ENCODE measurements at places on chromosomes 12 and 14. TPM values are rescaled to one million over a fixed set of nuclear protein-coding genes. Genes with fewer than 3 reads are reported as not detected.

The CRIP1 gene
- total RNA-seq = 5.0 TPM

The GRIP1 gene
- total RNA-seq = under 0.01 TPM

The CACNA2D4 gene
- total RNA-seq = 0.72 TPM

The OR4E2 gene
- not detected for total RNA-seq

The FAM222A gene
- 0.36 TPM for total RNA-seq

The SYCP3 gene
- 0.88 TPM for total RNA-seq

The SLC38A4 gene
- 1.2 TPM for total RNA-seq

The DEPDC4 gene
- 0.36 TPM for total RNA-seq

The FAM181A gene
- total RNA-seq = not detected

The RIMBP2 gene
- not detected for total RNA-seq

The RNASE2 gene
- total RNA-seq = not detected

The INHBC gene
- not detected for total RNA-seq

GRCh38 chr14:48937541-48938195 lies 648.5 kb downstream of the RPS29 start:
- DNase-seq = no peak

- DNase-seq = no peak
Measured at GRCh38 chr14:35406090-35406489, 1.5 kb upstream of the NFKBIA start.

DNA sequence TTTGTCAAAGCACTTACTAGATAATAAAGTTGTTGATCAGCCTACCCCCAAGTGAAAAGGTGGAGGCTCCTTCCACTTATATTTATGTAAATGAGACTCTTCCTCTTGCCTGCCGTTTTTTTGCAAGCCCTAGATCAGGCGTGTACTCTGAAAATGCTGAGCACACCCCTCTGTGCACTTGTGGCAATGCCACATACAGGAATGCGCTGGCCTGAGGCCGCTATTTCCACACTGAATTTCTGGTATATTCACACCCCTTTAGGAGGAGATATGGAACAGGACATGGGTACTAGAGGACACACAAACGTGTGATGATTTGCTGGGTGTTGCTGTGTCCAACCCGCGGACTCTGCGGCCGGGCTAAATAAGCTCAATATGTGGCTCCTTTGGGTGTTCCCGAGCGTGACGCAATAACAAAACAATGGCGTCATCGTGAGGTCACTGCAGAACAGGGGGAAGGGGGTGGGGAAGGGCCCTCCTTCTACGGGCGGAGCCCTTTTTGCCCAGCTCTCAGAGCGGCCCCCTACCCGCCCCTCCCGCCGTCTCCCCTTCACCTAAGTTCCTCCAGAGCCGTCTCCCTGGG lies 554 bp upstream of the TSPAN31 start:
- DNase-seq = peak; percentile 69

GRCh38 chr12:69660164-69660863 lies 38.8 kb downstream of the BEST3 start:
- no peak for DNase-seq

- DNase-seq = no peak
Measured at GRCh38 chr14:82766123-82766522, 1232.5 kb upstream of the SEL1L start.

DNA sequence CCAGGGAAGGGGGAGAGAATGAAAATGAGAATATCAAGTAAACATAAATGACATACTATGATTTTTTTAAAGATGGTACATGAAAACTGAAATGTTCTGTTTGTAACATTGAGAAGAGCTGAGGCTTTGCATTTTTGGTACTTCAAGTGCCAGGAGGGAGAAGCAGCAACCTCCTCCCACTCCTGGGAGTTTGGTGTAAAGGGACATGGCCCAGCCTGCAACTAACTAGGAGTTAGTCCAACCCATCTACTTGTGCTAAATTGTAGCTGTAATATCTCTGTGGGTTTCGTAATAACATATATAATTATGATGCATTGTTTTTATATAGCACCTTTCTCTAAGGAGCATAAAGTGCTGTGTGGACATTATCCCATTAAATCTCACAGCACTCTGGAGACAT lies 517.5 kb downstream of the NELL2 start:
- DNase-seq = no peak

DNA sequence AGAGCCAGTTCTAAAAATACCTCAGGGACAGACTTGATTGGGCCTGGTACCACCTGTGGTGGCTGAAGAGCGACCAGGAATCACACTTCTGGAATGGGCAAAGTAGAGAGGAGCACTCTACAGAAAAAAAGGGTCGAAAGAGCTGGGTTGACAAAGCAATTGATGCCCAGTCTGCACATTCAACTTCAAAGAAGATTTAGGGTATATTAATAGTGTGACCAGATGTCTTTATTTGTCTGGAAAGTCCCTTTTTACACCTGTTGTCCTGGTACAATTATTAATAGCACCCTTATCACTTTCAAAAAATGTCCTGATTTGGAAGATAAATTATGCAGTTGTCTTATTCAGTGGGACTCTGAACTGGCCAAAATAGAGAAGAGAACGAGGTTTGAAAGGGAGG lies 137.5 kb downstream of the DYRK2 start:
- DNase-seq = no peak

DNA sequence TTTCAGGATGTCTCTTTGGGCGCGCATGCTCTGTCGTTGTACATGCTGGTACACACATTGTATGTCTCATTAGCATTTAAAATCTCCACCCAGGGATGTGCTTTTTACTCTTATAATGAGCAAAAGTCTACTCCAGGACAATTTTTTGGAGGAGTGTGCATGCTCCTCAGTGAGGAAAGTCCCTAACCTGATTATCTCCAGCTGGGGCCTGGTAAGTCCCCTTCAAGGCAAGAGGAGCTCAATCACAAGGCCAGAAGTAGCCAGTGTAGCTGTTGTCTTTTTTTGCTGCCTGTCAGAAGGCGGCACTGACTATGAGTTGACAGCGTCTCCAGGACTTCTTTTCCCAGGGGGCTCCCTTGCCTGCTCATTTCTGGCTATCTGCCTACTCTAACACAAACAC lies 218.3 kb upstream of the CNTN1 start:
- DNase-seq = no peak

- DNase-seq = no peak
Measured at GRCh38 chr14:20428010-20428365, 8.0 kb downstream of the KLHL33 start.

- DNase-seq = peak; percentile 98
Measured at GRCh38 chr14:50955373-50956043, 11.2 kb upstream of the PYGL start.

- DNase-seq = peak; percentile 78
Measured at GRCh38 chr12:122861587-122861970, 26.3 kb downstream of the HIP1R start.

DNA sequence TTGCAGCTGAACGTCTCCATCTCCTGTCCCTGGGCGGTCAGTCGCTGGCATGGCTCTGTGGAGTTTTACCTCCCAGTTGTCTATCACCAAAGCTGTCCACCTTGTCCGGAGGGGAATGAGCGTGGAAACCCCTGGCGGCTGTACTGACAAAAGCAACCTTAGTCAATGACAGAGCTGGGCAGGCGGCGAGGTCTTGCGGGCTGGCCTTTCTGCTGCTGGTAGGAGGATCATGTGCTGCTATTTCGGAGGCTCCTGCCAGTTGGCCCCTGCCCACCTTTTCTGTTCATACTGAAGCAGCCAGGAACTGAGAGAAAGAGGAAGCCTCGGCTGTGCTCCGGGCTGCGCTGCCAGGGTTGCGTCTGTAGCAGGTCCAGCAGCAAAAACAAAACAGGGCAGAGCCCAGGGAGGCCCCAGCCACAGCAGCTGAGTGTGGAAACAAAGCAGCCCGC lies 57.7 kb downstream of the HMGA2 start:
- peak; percentile 91 for DNase-seq

GRCh38 chr14:88321692-88322503 lies 1.2 kb downstream of the KCNK10 start:
- no peak for DNase-seq

DNA sequence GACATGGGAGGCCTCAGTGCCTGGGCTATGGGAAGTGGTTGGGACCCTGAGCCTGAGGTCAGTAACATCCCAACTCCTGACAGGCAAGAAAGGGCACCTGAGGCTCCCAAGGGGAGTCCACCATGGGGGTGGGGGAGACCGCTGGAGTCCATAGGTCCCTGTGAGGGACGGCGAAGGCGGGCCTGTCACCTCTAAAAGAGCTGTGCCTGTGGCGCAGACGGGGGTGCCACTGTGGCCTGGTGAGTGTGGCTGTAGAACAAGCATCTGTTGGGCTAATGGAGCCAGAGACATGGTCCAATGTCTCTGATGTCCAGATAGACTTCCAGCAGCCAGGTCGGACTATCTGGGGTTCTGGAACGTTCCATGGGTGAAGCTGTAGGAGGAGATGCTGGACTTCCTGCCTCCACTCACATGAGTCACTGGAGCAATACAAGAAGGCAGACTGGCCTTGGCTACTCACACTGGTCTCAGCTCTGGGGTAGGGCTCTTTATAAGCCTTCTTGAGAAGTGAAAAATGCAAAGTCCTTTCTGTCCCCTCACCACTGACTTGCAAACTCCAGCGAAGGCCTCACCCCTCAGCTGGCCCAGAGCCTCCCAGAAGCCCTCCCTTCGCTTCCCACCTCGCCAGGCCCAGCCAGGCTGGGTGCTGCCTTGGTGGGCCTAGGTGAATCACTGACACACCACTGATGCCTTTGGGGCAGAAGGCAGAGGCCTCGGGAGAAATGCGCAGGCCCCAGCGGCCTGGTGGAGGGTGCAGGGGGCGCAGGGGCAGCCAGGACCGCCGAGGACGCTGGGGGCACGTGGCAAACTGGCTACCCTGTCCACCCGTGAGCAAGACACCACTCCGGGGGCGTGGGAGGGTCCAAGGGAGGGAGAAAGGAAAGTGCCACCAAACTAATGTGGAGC lies 1.1 kb upstream of the TRAF3 start:
- DNase-seq = peak; percentile 99

GRCh38 chr14:33836900-33837577 lies 113.8 kb downstream of the EGLN3 start:
- DNase-seq = no peak

DNA sequence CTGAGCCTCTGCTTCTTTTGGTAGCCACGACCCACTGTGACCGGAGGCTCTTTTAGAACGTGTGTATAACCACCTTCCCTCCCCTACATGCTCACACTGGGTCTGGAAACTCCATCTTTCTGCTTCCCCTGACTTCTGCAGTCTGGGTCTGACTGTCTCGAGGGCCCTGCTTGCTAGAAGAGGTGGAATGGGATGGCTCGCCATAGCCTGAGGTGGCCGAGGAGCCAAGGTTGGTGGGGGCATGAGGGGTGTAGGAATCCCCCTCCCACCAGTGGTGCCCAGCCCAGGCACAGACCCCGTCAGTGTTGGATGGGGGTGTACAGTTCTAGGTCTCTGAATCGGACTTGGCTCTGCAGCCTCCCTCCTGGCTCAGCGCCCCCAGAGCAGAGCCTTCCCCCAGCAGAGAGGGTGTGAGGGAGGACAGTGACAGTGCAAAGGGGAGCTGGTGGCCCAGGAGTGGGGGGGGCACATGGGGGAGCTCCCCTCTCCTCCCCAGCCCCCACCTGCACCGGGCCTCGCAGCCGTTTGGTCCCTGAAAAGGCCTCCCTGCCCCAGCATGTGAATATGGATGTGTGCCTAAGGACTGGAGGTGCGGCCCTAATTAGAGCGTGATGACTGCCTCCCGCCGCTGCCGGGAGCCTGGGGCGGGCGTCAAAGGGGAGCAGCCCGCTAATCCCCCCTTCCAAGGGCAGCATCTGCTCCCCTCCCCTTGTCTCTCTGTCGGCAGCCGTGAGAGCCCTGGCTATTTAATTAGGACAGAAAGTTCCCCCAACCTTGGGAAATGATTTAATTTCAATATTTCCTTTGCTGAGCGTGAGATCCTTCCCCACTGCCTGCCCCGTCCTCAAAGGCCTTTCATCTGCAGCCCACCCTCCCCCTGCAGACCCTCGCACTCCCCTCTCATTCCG lies 196.2 kb upstream of the C14orf180 start:
- DNase-seq = peak; percentile 81

GRCh38 chr14:39140170-39140569 lies 26.0 kb downstream of the GEMIN2 start:
- no peak for DNase-seq

DNA sequence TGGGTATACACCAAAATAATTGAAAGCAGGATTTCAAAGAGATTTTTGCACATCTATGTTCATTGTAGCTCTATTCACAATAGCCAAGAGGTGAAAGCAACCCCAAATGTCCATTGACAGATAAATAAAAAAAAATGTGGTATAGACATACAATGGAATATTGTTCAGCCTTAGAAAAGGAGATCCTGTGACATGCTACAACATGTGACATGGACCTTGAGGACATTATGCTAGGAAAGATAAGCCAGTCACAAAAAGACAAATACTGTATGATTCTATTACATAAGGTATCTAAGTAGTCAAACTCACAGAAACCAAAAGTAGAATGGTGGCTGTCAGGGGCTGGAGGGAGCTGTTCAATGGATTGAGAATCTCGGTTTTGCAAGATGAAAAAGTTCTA lies 12.1 kb downstream of the GPRC5D start:
- no peak for DNase-seq

DNA sequence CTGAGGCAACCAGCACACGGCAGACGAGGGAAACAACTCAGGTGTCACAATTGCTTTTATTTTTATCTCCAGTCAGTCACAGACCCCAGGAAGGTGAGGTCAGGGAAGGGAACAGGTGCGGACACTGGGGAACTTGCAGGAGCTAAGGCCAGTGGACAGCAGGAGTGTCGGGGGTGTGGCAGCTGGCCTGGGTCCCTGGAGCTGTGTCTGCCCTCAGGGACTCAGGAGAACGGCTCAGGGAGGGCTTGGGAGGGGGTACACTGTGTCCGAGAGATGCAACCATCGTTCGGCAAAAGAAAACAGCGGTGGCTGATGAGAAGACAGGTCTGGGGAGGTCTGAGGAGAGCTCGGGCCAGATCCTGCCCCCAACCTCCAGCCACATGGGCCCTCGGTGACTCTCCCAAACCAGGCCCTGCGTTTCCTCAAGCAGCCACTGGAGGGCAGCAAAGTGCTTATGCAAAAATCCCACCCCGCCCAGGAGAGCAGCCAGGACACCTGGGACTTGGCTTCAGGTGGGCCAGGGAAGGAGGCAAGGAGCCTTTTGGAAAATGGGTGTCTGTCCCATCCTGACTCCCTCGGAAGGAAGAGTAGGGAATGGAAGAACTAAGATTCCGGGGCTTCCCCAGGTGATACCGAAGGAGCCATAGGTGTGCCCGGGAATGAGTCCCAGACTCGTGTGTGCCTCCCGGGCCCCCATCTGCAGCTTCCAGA lies 24.1 kb upstream of the BCDIN3D start:
- DNase-seq = peak; percentile 96

GRCh38 chr14:32345311-32345791 lies 16.3 kb downstream of the AKAP6 start:
- no peak for DNase-seq

GRCh38 chr14:90678846-90679362 lies 137.3 kb downstream of the TTC7B start:
- peak; percentile 49 for DNase-seq
